Lung (tissue), 17 donors: ENCODE measurements at places on chromosomes 12 and 14. TPM values are rescaled to one million over a fixed set of nuclear protein-coding genes. Genes with fewer than 3 reads are reported as not detected.

ENDOU gene
- 0.31 TPM for total RNA-seq

POU6F1 gene
- total RNA-seq: 16.1 TPM

AQP2 gene
- total RNA-seq: not detected

IL23A gene
- total RNA-seq: 0.34 TPM

CELA1 gene
- not detected for total RNA-seq

DNA sequence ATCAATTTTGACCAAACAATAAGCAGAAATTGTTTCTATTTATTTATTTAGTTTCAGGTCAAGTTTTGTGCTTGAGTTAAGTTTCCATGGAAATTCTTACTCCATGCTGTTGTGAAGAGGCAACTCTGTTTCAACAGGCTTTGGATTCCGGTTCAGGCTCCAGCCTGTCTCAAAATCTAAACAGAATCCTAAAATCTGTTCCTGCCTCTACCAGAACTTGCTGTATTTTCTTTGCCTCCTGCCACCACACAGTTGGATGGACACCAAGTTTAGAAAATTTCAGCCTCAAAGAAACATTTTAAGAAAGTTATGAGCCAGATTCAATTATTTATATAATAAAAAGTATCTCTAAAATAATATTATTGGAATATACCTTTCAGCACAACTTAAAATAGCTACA, 330.9 kb downstream of the FOXG1 start:
- no peak overlapping the region for H3K4me3 ChIP-seq
- no peaks in the 10 kb centered on the region for H3K4me1 ChIP-seq
- no peaks in the 10 kb centered on the region for H3K27me3 ChIP-seq
- no peak for DNase-seq

DNA sequence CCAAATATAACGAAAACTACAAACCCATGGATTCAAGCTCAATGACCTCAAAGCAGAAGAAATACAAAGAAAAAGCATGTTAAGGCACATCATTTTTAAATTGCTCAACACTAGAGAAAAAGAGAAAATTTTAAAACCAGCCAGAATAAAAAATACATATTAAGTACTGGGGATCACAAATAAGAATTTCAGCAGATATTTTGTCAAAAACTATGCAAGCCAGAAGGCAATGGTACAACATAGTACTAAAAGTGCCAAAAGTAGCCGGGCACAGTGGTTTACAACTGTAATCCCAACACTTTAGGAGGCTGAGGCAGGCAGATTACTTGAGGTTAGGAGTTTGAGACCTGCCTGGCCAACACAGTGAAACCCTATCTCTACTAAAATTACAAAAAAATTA, 10.2 kb downstream of the SGPP1 start:
- H3K27ac ChIP-seq: no peak overlapping the region
- peak; percentile 24 for DNase-seq
- H3K36me3 ChIP-seq: peaks cover 4% of the 10 kb centered on the region
- no peaks in the 10 kb centered on the region for H3K27me3 ChIP-seq

GRCh38 chr12:113267621-113268020, 46.4 kb downstream of the TPCN1 start:
- no peak overlapping the region for H3K4me3 ChIP-seq
- peaks cover 38% of the 10 kb centered on the region for H3K36me3 ChIP-seq
- peaks cover 3% of the 10 kb centered on the region for H3K4me1 ChIP-seq
- no peak overlapping the region for H3K27ac ChIP-seq
- H3K27me3 ChIP-seq: no peaks in the 10 kb centered on the region

DNA sequence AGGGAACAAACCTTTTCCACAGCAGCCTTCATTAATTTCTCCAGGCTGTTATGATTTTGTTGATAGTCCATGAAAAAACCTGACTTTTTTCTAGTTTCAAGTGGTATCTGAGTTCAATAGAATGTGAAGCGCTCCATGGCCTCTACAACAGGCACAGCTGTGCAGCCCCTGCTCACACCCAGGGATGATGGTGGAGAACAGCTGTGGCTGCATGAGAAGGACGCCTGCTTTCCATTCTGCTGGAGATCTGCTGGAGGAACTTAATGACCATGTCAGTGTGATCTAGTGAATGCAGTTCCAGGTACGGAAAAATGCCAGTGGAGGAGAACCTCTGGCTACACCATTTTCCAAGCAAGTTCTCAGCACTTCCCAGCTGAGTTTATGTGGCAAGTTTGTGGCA, 80.6 kb downstream of the PIWIL1 start:
- no peaks in the 10 kb centered on the region for H3K27me3 ChIP-seq
- no peaks in the 10 kb centered on the region for H3K4me1 ChIP-seq
- H3K36me3 ChIP-seq: no peaks in the 10 kb centered on the region
- DNase-seq: peak; percentile 9
- H3K4me3 ChIP-seq: no peak overlapping the region

DNA sequence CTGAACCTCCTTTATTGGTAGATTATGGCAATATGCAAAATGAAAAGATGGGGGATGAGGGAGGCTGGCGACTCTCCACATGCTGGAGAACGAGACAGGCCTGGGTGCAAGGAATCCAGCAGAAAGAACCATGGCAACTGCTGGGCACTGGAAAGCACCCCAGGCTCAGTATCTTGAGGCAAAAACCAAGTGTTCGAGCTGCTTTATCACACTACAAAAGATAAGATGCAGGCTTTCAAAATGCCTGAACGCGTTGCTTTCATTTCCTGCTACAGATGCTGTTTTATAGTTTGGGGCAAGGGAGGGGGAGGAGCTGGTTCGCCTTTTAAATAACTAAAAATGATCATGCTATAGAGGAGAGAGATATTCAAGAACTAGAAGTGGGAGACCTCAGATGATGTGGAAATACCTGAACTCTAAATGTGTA, 38.9 kb downstream of the NIN start:
- peak overlapping the region; percentile 86 for H3K27ac ChIP-seq
- H3K4me3 ChIP-seq: no peak overlapping the region
- H3K4me1 ChIP-seq: peaks cover 7% of the 10 kb centered on the region
- H3K36me3 ChIP-seq: peaks cover 4% of the 10 kb centered on the region

DNA sequence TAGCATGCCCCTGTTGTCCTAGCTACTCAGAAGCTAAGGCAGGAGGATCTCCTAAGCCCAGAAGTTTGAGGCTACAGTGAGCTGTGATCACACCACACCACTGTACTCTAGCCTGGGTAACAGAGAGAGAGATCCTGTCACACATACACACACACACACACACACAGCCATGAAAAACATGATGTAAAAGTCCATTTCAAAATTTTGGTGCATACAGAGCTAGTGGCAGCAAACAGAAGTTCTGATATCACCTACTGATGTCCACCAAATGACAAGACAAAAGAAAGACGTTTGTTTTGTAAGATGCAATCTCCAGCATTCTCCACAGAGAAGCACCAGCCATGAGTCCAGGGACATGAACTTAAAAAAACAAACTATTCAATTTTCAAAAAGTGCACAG, 15.9 kb downstream of the AREL1 start:
- H3K36me3 ChIP-seq: no peaks in the 10 kb centered on the region
- no peak overlapping the region for H3K27ac ChIP-seq
- peak; percentile 86 for DNase-seq
- H3K4me3 ChIP-seq: no peak overlapping the region
- peaks cover 5% of the 10 kb centered on the region for H3K4me1 ChIP-seq

DNA sequence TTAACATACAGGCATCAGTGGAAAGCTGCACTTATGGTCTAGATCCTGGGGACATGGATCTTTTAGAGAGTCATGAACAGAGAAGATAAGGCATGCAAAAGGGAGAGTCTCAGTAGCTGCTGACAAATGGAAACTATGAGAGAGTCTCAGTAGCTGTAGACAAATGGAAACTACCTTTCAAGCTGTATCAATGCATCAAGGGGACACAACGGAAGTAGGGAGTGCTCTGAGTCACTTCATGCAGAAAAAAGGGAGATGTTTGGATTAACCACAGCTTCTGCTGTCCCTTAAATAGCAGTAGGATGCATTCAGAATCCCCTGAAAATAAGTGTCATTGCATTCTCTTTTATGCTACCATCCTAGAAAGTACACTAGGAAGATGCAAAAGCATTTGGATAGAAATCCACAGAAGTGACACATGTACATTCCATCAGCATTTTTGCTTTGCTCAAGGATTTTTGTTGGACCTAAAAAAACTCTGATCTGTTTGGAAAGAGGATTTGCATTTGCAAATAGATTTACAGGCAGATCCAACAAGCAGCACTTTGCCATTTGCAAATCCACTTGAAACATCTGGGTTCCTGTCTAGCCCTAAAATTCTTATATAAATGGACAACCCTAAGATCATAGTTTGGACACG, 227.5 kb upstream of the LMO3 start:
- H3K4me3 ChIP-seq: no peak overlapping the region
- no peaks in the 10 kb centered on the region for H3K4me1 ChIP-seq
- no peak for DNase-seq

DNA sequence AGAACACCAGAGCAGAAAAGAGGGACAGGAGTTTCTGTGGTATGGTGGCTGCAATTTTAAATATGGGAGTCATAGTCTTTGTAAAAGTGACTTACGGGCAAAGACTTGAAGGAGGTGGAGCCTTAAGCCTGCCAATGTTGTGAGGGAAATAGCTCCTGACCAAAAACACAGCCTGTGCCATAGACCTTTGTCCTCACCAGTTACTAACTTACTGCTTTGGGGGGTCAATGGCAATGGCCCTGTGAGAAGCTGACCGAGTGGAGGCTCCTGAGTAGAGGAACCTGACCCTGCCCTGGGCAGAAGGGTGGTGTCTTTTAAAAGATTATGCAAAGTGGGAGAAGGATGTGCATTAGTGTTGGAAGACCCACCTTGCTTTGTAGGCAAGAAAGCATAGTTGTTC, 3.8 kb downstream of the MTHFD1 start:
- H3K4me1 ChIP-seq: peaks cover 2% of the 10 kb centered on the region
- no peak overlapping the region for H3K4me3 ChIP-seq
- H3K36me3 ChIP-seq: no peaks in the 10 kb centered on the region
- DNase-seq: no peak
- no peak overlapping the region for H3K27ac ChIP-seq
- H3K27me3 ChIP-seq: no peaks in the 10 kb centered on the region

DNA sequence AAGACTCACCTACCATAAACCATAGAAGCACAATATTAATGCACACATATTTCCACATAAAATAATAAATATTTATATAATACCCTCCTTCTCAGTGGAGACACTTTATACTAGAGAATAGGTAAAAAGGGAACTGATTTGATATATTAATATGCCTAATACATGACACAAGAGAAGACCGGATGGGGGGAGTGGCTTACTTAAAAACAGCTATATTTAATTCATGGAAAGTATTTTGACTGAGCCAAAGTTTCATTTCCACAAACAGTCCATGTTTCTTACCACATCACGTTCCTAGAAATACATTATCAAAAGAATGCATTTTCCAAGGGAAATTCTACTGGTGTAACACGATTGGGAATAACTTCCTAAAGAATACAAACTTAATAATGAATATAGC, 63.4 kb downstream of the ITPR2 start:
- no peaks in the 10 kb centered on the region for H3K27me3 ChIP-seq
- no peaks in the 10 kb centered on the region for H3K4me1 ChIP-seq
- H3K4me3 ChIP-seq: no peak overlapping the region

DNA sequence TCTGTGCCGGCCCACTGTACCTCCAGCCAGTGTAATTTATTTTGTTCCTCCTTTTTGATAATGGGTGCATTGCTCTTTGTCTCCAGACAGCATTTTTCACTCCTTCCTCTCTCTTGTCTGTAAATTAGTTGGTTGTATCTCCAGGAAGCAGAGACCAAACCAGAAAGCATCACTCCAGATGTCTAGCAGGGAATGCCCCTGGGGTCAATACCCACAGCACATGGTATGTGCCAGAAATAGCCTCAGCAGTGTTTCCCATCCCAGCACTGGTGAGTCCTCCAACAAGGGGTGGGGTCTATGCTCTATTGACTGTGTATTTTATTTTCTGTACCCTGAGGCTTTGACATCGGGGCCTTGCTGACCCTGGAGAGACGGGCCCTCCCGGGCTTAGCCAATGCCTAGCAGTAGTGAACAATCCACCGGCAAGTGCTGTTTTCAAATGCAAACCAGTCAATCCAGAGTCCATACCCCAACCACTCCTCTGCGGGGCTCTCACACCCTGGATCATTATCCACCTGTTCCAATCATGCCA, 50.2 kb upstream of the FZD10 start:
- H3K27ac ChIP-seq: no peak overlapping the region
- H3K4me1 ChIP-seq: no peaks in the 10 kb centered on the region
- DNase-seq: no peak
- no peak overlapping the region for H3K4me3 ChIP-seq
- H3K27me3 ChIP-seq: no peaks in the 10 kb centered on the region

DNA sequence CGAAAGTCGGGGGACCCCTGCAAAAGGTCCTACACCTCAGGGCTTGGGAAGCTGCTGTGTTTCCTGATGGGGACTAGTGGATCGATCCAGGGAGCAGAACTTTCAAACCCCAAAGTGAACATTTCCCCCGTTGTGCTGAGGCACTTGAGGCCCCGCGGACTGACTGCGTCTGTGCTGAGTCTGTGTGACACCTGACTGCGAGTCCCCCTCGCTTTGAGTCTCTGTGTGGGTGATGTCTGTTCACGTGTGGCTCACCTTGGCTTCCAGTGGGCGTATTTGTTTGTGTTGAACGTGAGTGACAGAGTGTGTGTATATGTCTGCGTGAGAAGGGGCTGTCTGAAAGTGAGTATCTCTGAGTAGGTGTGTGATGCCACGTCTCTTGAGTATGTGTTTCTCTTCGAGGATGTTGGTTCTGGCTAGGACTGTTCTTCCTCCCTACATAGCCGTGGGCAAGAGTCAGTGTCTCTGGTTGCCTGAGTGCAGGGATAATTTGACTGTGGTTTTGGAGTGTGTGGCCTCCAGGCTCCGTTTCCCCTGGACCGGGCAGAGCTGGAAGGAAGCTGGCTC, 1.3 kb downstream of the TEAD4 start:
- no peaks in the 10 kb centered on the region for H3K27me3 ChIP-seq
- DNase-seq: no peak
- peaks cover 13% of the 10 kb centered on the region for H3K4me1 ChIP-seq
- no peaks in the 10 kb centered on the region for H3K36me3 ChIP-seq

DNA sequence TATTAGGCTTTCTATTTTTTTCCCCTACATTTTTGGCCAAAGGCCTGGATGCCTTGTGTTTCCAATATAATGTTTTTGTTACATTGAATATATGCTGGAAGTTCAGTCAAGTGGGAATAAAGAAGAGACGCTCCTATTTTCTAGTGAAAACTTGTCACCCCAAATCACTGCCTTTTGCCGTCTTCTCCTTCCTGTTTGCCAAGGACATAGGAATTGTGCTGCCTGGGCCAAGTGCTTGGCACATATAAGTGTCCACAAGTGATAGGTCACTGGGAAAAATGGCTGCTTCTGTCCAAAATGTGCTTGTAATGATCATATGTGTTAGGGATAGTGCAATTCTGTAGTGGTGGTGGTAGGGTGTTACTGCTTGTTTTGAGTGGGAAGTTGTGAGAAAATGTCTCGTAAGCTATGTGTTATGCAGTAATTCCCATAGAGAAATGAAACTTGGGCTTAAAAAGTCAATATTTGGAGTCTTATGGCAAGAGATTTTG, 11.6 kb upstream of the KCNJ8 start:
- H3K4me1 ChIP-seq: peaks cover 16% of the 10 kb centered on the region
- no peaks in the 10 kb centered on the region for H3K36me3 ChIP-seq
- no peak overlapping the region for H3K4me3 ChIP-seq

- no peak overlapping the region for H3K4me3 ChIP-seq
- H3K4me1 ChIP-seq: no peaks in the 10 kb centered on the region
- no peak overlapping the region for H3K27ac ChIP-seq
- DNase-seq: no peak
- no peaks in the 10 kb centered on the region for H3K27me3 ChIP-seq
These were observed 26.8 kb downstream of the BCAT1 start for GRCh38 chr12:24922090-24922489.

- H3K27ac ChIP-seq: no peak overlapping the region
- H3K27me3 ChIP-seq: no peaks in the 10 kb centered on the region
- H3K4me3 ChIP-seq: no peak overlapping the region
- peaks cover 29% of the 10 kb centered on the region for H3K4me1 ChIP-seq
- no peaks in the 10 kb centered on the region for H3K36me3 ChIP-seq
- DNase-seq: no peak
These were observed 55.5 kb downstream of the FGD4 start for GRCh38 chr12:32454866-32455265.

- no peaks in the 10 kb centered on the region for H3K4me1 ChIP-seq
- no peaks in the 10 kb centered on the region for H3K27me3 ChIP-seq
- H3K4me3 ChIP-seq: no peak overlapping the region
These were observed 88.0 kb downstream of the KIF21A start for GRCh38 chr12:39354955-39355354.
